ENCODE measurements at places on chromosomes 12 and 14.
A peak's percentile ranks its signal among the peaks of the same experiment; 100 is the strongest.

- no peak for DNase-seq
These were observed 10.1 kb upstream of the BDKRB1 start for GRCh38 chr14:96245710-96246538.

GRCh38 chr14:77903221-77903620 is 103.3 kb downstream of the ADCK1 start:
- no peak for DNase-seq

GRCh38 chr14:54182419-54183045 is 214.3 kb upstream of the CDKN3 start:
- DNase-seq = no peak

- DNase-seq = no peak
These were observed 132.4 kb upstream of the PZP start for GRCh38 chr12:9340422-9341259.

- no peak for DNase-seq
These were observed 898 bp downstream of the SDSL start for GRCh38 chr12:113422886-113423669.

DNA sequence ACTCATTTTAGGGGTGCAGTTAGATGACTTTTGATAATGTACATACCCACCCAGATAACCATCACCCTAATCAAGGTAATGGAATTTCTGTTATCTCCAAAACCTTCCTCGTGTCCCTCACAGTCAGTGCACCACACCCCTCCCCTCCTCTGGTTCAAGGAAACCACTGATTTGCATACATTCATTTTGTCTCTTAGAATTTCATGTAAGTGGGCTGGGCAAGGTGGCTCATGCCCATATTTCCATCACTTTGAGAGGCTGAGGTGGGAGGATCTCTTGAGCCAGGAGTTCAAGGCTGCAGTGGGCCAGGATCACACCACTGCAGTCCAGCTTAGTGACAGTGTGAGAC is 15.7 kb downstream of the ADIPOR2 start:
- DNase-seq = no peak

DNA sequence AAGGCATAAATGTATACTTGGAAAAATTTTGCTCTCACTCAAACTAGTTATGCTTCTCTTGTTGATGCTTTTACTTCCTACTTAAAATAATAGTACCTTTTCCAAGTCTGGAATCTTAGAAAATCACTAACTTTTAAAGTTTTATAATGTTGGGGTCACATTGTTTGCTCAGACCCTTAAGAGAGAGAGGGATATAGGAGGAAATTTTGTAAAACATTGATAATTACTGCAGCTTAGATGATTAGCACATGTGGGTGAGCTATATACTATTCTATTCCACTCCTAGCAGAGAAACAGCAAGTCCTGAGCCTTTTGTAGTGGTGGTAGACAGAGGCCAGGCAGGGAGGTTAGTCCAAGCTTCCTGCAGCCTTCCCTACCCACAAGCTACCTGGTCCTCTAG is 13.4 kb downstream of the EID3 start:
- DNase-seq = no peak

- no peak for DNase-seq
These were observed 536 bp downstream of the TM7SF3 start for GRCh38 chr12:27013611-27014084.

GRCh38 chr12:130164936-130165335 is 2.7 kb downstream of the FZD10 start:
- no peak for DNase-seq

DNA sequence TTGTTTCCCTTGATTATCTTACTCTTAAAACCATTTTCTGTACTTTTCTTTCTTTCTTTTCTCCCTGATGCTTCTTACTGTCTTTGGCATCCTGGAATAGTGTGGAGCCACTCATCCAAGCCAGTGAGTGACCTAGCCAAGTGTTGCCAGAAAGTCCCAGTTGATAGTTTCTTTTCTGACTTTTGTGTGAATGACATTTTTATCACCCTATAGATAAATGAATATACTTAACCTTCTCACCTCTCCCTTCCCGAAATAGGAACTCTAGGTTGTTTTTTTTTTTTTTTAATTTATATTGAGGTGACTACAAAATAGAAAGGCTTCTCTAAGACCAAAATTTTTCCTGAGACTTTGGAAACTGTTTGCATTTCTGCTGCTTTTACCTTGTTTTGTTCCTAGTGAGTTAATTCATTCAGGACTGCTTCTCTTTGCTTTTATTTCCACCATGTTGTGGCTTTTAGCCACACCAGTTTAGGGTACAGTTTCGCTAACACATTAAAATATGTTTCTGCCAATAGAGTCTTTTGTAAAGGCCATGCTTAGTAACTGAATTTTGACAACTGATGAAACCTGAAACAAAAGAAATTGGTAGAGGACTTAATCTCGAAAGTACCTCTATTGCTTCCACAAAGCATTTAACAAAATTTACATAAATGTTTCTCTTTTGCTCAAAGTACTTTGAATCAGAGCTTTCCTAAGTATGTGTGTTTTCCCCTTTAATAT is 194.6 kb downstream of the ERC1 start:
- no peak for DNase-seq

GRCh38 chr12:92827836-92828431 is 101.2 kb downstream of the EEA1 start:
- no peak for DNase-seq

GRCh38 chr14:88470542-88471440 is 84.0 kb downstream of the PTPN21 start:
- DNase-seq = no peak

DNA sequence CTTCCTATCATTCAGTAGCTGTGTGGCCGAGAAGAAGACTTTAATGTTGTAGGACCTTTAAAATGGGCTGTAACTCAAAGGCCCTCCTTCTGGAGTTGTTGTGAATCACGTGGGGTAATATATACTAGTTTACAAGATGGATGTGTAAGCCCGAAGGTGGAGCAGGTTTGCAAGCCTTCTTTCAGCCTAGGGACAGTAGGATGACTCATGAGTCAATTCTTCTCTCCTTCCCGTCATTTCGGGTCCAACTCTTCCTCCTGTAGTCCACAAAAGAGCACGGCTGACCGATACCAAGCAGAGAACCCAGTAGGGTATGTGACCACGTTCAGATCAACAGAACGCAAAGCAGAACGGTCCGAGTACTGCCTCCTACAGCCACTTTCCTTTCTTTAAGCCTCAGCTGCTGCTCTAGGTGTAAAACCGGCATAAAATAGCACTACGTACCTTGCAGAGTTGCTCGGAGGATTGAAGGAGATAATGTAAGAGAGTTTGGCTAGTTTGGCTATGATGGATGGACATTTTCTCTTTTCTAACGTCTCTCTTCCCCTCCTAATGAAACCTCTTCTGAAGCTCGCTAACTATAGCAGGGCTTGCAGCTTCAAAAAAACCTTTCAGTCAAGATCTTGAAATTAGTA is 1.3 kb upstream of the RASSF3 start:
- peak; percentile 53 for DNase-seq

GRCh38 chr14:101228949-101229541 is 325.5 kb upstream of the RTL1 start:
- no peak for DNase-seq

DNA sequence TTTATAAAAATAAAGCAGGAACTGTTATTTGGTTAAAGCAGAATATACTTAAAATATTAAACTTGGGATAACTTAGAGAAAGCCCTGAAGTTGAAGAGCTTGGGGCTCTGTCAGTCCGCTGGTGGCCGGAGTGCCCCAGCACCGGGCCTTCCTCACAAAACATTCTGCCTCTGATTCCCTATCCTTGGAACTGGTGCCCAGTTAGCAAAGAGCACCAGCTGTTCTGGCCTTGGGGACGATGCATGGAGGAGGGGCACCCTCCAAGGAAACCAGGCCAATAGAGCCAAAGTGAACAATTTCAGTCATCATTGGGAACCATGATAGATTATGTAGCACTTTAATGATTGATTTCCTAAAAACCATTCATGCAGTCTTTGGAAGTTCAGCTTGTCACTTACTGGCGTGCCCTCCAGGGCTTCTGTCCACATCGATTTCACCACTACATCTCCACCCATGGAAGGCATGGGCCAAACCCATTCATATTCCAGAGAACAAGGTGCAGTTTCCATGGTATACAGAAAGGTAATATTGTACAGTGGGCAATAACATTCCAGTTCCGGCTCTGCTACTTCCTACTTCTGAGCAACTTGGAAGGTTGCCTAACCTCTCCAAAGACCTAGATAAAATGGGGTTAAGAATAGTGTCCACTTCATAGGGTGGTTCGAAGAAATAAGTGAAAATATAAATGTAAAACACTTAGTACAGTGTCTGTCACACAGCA is 145.9 kb downstream of the ETV6 start:
- no peak for DNase-seq

DNA sequence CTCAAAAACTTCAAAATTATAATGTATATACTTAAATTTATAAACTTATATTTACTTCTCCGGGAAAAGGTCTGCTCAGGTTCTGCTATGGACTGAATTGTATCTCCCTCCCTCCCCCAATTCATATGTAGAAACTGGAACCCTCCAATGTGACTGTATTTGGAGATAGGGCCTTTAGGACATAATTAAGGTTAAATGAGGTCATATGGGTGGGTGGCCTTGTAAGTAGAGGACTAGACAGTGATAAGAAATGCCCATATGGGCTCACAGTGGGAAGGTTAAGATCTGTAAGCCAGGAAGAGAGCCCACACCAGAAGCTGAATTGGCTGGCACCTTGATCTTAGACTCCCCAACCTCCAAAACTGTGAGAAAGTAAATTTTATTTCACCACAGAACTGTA is 84.5 kb downstream of the TAOK3 start:
- no peak for DNase-seq

DNA sequence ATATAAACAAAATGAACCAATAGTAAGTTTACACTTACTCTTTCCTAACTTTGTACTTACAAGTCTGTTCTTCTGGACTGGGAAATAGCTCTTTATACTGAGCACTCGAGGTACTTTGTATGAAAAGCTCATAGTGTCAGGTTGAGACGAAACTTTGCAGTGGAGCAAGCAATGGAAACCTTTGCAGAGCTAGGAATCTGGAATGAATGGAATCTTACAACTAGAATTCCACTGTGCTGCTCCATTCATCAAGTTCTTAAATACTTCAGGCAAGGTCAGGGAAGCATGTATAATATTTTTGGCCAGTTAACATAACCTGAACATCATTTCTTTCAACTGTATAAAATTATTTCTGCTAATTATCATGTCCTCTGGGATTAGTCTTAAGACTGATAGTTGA is 1327.5 kb upstream of the FLRT2 start:
- DNase-seq = no peak

DNA sequence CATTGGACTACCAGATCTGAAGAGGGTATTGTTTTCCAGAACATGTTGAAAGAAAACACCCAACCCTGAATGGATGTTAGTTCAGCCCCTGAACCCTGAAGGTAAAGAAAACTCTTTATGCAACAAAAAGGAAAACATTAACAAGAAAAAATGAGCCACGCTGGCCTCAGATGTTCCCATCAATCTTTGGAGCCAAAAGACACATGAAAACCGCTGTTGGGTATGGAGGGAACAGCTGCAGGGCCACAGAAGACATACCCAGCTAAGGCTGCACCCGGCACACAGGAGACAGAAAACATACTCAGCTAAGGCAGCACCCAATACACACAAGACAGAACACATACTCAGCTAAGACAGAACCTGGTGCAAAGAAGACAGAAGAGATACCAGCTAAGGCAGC is 51.3 kb upstream of the GALNT9 start:
- no peak for DNase-seq

GRCh38 chr12:26373606-26374495 is 178.5 kb downstream of the SSPN start:
- no peak for DNase-seq

DNA sequence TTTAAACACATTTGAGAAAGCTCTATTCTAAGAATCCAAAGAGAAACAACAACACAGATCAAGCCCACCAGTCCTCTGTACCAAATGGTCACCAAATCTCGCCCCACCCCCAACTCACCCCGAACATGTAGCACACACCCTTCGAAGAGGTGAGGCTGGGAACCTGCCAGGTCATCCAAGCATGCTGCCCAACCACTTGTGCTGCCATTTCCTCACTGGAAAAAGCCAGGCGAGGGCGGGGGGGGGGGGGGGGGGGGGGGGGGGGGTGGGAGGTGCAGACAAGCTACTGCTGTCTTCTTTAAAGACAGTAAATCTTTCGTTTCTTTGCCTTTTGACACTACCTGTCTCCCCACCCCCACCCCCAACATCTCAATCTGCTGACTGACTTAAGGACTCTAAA is 59.9 kb downstream of the SETD3 start:
- DNase-seq = peak; percentile 52

DNA sequence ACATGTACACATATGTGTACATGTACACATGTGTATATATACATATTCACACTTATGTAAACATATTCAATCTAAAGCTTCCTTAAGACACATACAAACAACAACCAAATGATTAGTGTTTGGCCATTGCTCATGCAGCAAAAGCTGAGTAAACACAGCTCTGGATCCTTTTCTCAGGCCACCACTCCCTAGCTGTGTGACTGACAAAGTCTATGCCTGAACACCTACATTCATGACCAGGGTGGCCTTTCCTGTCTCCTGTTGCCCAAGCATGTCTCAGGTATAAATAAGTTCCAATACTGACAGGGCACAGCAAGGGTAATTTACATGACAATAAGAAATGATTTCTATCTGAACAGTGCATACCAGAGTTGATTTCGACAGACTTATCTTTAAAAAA is 1.4 kb upstream of the PTPRO start:
- no peak for DNase-seq

GRCh38 chr14:68514608-68515194 is 278.2 kb downstream of the ZFP36L1 start:
- DNase-seq = no peak

DNA sequence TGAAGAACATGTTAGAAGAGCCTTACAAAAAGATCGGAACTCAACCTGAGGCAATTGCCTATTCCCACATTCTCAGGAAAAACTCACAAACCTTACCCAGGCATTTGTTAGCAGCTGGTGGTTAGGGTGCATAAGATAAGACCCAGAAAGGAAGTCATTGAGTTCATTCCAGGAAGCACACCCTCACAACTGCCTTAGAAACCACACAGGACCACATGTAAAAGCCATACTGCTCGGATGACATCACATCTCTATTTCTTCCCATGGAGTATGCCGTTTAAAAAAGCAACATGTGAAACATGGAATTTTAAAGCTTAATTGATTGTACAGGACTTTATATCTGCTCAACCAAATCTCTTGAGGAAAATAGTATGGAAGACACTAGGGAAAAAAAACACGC is 411.2 kb downstream of the DAD1 start:
- DNase-seq = no peak

GRCh38 chr12:54019924-54020590 is 8.2 kb upstream of the HOXC6 start:
- no peak for DNase-seq

DNA sequence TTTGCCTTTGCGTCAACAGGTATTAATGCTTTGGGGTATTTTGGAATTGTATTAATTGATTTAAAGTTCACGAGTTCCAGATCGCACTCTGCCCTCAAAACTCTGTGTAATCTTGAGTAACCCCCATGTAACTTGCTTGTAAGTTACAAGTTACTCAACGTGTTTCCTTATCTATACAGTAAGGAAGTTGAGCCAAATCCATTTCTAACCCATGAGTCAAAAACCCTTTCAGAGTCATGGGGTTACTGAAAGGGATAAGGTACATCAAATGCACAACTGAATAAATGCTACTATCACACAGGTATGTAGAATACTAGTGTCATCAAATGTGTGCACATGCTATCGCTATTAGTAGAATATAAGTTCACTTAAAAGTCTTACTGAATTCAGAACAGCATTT is 28.6 kb upstream of the ADAMTS20 start:
- DNase-seq = no peak

Data from NCI-H510A (cell line).